ENCODE measurements at places on chromosomes 4 and X.
A peak's percentile ranks its signal among the peaks of the same experiment; 100 is the strongest.

- H3K4me1 ChIP-seq, result no peaks in the 10 kb centered on the region
- no peaks in the 10 kb centered on the region for H3K27me3 ChIP-seq
- no peak overlapping the region for H3K4me3 ChIP-seq
- no peak for DNase-seq
- H3K27ac ChIP-seq, result no peak overlapping the region
- no peaks in the 10 kb centered on the region for H3K36me3 ChIP-seq
These were observed 23.5 kb downstream of the NDP start for GRCh38 chrX:43949669-43950068.

DNA sequence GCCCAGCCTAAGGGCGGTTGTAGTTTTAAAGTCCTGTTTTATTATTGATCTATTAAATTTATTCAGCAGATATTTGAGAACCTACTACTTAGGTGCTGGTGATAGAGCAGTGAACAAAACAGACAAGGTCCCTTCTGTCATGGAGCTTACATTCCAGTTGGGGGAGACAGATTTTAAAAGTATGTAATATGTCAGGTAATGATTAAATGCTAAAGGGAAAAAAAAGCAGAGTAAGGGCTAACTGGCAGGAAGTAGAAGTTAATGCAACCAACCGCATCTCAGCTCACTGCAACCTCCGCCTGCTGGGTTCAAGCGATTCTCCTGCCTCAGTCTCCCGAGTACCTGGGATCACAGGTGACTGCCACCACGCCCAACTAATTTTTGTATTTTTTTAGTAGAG is 7.8 kb upstream of the MCUB start:
- H3K36me3 ChIP-seq, result no peaks in the 10 kb centered on the region
- H3K27ac ChIP-seq, result no peak overlapping the region
- no peak for DNase-seq
- H3K4me3 ChIP-seq, result no peak overlapping the region

- no peak overlapping the region for H3K4me3 ChIP-seq
- H3K36me3 ChIP-seq, result no peaks in the 10 kb centered on the region
- DNase-seq, result no peak
- H3K27me3 ChIP-seq, result no peaks in the 10 kb centered on the region
These were observed 155.5 kb upstream of the PRDX4 start for GRCh38 chrX:23511793-23512192.

- peaks cover 29% of the 10 kb centered on the region for H3K4me1 ChIP-seq
- H3K4me3 ChIP-seq, result peak within 1 kb of the TSS; percentile 73
- H3K27ac ChIP-seq, result peak within 1 kb of the TSS; percentile 66
- peak; percentile 13 for DNase-seq
These were observed at the start of gene MID1 for GRCh38 chrX:10620121-10620699. Gene MID1 (minus strand): TSS chrX:10620585. CDS start chrX:10567547, 53,038 bp downstream.

- no peak overlapping the region for H3K4me3 ChIP-seq
- H3K27me3 ChIP-seq, result no peaks in the 10 kb centered on the region
- H3K27ac ChIP-seq, result no peak overlapping the region
- no peaks in the 10 kb centered on the region for H3K4me1 ChIP-seq
These were observed 96.0 kb upstream of the ATOH1 start for GRCh38 chr4:93732509-93732908.

DNA sequence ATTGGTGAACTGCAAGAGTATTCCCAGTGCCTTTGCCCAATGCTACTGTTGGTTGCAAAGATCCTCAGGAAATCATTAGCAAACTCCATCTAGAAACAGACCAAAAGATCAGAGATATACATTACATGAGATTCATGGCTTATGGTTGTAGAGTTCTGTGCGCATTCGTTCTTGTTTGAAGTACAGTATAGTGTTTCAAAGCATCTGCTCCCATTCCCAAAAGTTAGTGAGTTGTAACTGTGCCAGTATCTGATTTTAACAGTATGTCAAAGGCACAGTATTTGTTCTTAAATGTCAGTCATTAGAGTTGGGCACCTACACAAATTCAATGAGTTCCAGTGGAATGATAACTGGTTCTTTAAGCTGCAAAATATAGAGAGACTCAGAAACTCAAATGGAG is 314.7 kb upstream of the ATOH1 start:
- H3K4me1 ChIP-seq, result no peaks in the 10 kb centered on the region
- H3K27me3 ChIP-seq, result no peaks in the 10 kb centered on the region
- no peak for DNase-seq
- H3K27ac ChIP-seq, result no peak overlapping the region
- H3K4me3 ChIP-seq, result no peak overlapping the region
- no peaks in the 10 kb centered on the region for H3K36me3 ChIP-seq

- H3K4me3 ChIP-seq, result no peak overlapping the region
- H3K27ac ChIP-seq, result no peak overlapping the region
- peaks cover 21% of the 10 kb centered on the region for H3K4me1 ChIP-seq
- H3K27me3 ChIP-seq, result no peaks in the 10 kb centered on the region
These were observed 1.4 kb upstream of the CORIN start for GRCh38 chr4:47839259-47839658.

- H3K4me1 ChIP-seq, result no peaks in the 10 kb centered on the region
- no peak overlapping the region for H3K4me3 ChIP-seq
- DNase-seq, result no peak
These were observed 50.8 kb downstream of the TMEM165 start for GRCh38 chr4:55446578-55446922.

GRCh38 chr4:8133897-8134563 is 24.6 kb downstream of the ABLIM2 start:
- no peaks in the 10 kb centered on the region for H3K27me3 ChIP-seq
- no peaks in the 10 kb centered on the region for H3K4me1 ChIP-seq
- DNase-seq, result no peak
- no peaks in the 10 kb centered on the region for H3K36me3 ChIP-seq
- no peak overlapping the region for H3K27ac ChIP-seq
- no peak overlapping the region for H3K4me3 ChIP-seq

DNA sequence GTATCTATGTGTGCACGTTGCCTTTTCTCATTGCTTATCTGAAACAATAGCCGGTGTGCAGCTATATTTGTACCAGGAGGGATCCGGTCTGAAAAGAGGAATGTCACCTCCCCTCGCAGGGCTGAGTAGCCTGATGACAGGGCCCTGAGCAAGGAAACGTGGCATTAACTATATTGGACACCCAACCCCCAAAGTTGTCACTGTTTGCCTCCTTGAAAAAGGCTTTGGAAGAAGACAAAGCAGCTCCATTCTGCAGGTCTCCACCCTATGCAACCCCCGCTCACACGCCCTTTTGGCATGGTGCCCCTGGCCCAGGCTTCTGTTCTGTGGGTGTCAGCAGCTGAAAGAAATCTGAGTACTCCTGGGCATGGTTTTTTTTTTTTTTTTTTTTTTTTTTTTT is 8.2 kb downstream of the PRRG3 start:
- no peak for DNase-seq
- no peaks in the 10 kb centered on the region for H3K36me3 ChIP-seq
- H3K4me3 ChIP-seq, result no peak overlapping the region
- no peaks in the 10 kb centered on the region for H3K27me3 ChIP-seq

GRCh38 chr4:87579478-87579877 is 28.9 kb upstream of the DSPP start:
- H3K4me1 ChIP-seq, result no peaks in the 10 kb centered on the region
- H3K27ac ChIP-seq, result no peak overlapping the region
- no peaks in the 10 kb centered on the region for H3K36me3 ChIP-seq
- no peaks in the 10 kb centered on the region for H3K27me3 ChIP-seq
- DNase-seq, result no peak

GRCh38 chr4:141027421-141027820 is 105.8 kb downstream of the RNF150 start:
- peaks cover 15% of the 10 kb centered on the region for H3K4me1 ChIP-seq
- no peak overlapping the region for H3K4me3 ChIP-seq
- DNase-seq, result no peak
- no peak overlapping the region for H3K27ac ChIP-seq
- no peaks in the 10 kb centered on the region for H3K36me3 ChIP-seq

- no peak for DNase-seq
- peaks cover 7% of the 10 kb centered on the region for H3K36me3 ChIP-seq
- H3K4me3 ChIP-seq, result no peak overlapping the region
- H3K27me3 ChIP-seq, result no peaks in the 10 kb centered on the region
These were observed 41.0 kb downstream of the TXLNG start for GRCh38 chrX:16827225-16827624.

DNA sequence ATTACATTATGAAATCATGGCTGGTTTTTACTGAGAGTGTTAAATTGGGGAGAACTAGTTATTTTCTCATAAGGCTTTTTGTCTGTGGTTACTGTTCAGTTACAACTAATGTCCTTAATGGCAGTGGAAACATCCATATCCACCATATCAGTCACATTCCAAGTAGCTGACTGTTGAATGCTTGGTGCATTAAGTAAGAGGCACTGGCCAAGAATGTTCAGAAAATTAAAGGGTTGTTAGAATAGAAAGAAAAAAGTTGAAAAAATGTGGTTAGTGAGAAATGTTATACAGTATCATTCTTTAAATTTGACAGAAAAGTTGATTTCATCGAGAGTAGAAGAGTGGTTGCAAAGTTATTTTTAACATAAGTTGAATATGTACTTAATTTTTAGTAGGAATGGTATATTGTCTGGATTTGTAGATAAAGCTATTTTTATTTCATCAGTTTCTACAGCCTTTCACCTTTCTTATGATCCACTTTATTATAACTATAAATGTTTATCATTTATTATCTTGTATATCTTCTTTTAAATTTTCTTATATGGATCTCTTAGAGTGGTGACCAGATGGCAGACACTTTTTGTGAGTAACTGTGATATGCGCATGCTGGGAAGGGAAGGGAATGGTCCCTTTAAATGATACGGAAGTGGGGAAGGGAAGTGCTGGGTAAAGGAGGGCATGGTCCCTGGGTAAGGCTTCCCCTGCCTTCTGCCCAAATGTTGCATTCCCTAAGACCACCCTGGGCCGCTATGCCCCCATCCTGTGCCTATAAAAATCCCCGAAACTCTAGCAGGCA is 2407.1 kb downstream of the ARAP2 start:
- no peak for DNase-seq
- no peaks in the 10 kb centered on the region for H3K36me3 ChIP-seq
- H3K4me3 ChIP-seq, result no peak overlapping the region
- H3K4me1 ChIP-seq, result no peaks in the 10 kb centered on the region
- H3K27ac ChIP-seq, result no peak overlapping the region

- H3K4me1 ChIP-seq, result no peaks in the 10 kb centered on the region
- H3K27ac ChIP-seq, result no peak overlapping the region
- no peaks in the 10 kb centered on the region for H3K27me3 ChIP-seq
- no peak for DNase-seq
These were observed 4.2 kb upstream of the CDS1 start for GRCh38 chr4:84578540-84579402.

DNA sequence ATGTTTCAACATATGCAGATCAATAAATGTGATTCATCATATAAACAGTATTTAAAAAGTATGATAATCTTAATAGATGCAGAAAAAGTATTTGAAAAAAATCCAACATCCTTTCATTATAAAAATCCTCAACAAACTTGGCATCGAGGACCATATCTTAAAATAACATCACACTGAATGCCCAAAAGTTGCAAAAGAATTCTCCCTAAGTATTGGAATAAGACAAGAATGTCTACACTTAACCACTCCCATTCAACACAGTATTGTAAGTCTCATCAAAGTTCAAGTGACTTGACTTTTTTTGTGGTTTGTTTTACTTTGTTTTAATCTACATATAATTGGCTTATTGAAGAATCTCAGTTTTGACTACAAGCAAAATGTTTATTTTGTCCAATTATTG is 779.0 kb upstream of the SLIT2 start:
- no peaks in the 10 kb centered on the region for H3K27me3 ChIP-seq
- no peak overlapping the region for H3K4me3 ChIP-seq
- no peaks in the 10 kb centered on the region for H3K36me3 ChIP-seq
- H3K27ac ChIP-seq, result no peak overlapping the region

DNA sequence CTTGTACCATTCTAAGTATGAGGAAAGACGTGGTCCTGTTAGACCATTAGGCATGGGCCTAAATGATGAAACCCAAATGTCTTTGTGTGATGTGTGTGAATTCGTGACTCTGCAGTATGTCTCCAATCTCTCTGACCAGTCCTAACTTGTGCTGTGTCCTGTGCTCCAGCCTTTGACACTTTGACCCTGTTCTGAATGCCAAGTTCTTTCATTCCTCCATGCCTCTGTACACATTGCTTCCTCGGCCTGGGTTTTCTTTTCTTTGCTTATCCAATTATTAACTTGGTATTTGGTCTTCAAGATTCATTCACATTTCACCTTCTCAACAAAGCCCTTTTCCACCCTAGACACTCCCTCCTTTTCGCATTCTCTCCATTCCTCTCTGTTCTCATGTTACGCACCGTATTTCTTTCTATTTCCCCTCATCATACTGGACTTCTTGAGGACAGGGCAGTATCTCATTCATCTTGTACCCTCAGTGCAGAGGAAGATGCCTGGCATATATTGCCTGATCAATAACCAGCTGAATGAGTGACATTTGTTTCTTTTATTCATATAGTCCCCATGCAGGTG is 138.7 kb downstream of the F11 start:
- no peak overlapping the region for H3K4me3 ChIP-seq
- no peak overlapping the region for H3K27ac ChIP-seq
- no peaks in the 10 kb centered on the region for H3K4me1 ChIP-seq
- no peaks in the 10 kb centered on the region for H3K36me3 ChIP-seq
- no peaks in the 10 kb centered on the region for H3K27me3 ChIP-seq
- DNase-seq, result no peak

All from thoracic aorta (tissue), 2 donors.